ENCODE measurements at places on chromosomes 5 and 9.

GRCh38 chr9:38046661-38047300, 22.2 kb downstream of the SHB start:
- DNase-seq, result no peak

DNA sequence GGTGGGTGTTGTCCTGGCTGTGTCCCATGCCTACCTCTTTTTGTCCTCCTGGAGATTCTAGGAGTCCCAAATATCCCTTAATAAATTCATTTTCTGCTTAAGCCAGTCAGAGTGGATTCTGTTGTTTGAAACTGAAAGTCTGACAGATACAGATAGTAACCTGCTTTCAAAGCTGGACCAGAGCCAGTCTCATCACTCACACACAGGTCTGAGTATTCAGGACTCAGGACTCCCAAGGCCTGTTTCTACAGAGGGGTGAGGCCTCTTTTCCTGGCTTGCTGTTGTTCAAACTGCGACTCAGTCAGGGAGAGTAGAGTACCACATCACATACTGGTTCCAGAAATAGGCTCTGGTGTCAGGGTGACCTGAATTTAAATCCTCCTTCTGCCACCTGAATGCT, 190.1 kb downstream of the PAX5 start:
- no peak for DNase-seq

DNA sequence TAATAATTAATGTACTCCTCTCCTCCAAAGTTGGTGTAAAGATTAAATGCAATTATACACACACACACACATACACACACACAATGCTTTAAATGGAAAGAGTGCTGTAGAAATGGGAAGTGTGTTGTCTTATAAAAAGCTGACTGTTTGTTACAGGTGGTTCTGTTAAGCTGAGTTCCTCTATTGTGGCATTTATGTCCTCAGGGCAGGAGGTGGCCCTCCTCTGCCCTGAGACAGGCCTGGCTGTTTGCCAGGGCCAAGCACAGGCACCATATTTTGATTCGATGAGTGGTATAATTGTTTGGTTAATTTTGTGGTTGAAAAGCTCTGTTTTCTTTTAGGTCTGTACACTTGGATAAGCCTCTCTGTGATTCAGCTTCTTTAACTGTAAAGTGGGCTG, 573.9 kb downstream of the KIF4B start:
- DNase-seq, result no peak

- DNase-seq, result no peak
Observed at GRCh38 chr9:87059772-87060171, 112.5 kb upstream of the GAS1 start.

- DNase-seq, result no peak
Observed at GRCh38 chr5:6907320-6907918, 194.2 kb downstream of the TENT4A start.

DNA sequence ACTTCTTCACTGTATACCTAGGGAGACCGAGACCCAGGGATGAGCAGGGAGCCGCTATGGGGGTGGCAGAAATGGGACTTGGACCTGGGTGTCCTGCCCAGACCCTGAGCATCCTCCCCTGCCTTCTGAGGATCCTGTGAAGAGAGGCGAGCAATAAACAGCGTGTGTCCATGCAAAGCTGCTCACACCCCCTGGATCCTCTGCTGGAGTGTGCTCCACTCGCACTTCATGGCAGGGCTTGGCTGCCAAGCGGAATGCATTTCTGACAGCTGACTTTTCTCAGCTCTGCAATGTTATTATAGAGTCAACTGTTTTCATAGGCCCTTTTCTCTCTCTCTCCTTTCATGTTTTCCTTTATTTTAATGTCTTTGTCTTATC, 31.0 kb upstream of the ALDH1B1 start:
- no peak for DNase-seq

DNA sequence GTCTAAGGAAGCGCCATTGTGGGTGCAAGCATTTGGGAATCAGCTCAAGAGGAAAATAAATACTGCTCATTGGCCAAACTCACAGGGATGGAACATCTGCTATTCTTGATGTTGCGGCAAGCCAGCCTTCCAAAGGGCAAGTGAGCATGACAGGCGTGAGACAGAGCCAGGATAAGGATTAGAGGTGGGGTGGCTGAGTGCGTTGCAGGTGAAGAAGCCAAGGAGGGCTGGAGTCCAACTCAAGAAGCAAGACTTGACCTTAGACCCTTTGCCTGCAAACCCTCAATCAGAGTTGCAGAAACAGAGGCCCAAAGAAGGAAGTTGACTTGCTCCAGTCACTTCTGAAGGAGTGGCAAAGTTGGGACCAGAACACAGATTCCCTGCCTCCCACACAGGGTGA, 79.4 kb downstream of the WWC1 start:
- no peak for DNase-seq

Data from BJ (cell line).